Activated naive CD8-positive, alpha-beta T cell treated with anti-CD3 and anti-CD28 coated beads, Interleukin-2, amount 10 ng/mL, durations not matched to agents 7 days and 5 days (primary cell): ENCODE measurements at places on chromosomes 13 and 19. TPM values are rescaled to one million over a fixed set of nuclear protein-coding genes. Genes with fewer than 3 reads are reported as not detected.
A peak's percentile ranks its signal among the peaks of the same experiment; 100 is the strongest.

GRCh38 chr13:50649211-50649610 lies 194.3 kb downstream of the DLEU7 start:
- H3K36me3 ChIP-seq: no peaks in the 10 kb centered on the region
- peaks cover 19% of the 10 kb centered on the region for H3K27me3 ChIP-seq
- no peak overlapping the region for H3K27ac ChIP-seq

GRCh38 chr13:113941571-113942191 lies 32.2 kb downstream of the C13orf46 start:
- H3K36me3 ChIP-seq: no peaks in the 10 kb centered on the region
- no peaks in the 10 kb centered on the region for H3K4me1 ChIP-seq
- no peak overlapping the region for H3K4me3 ChIP-seq
- H3K27ac ChIP-seq: no peak overlapping the region

- no peaks in the 10 kb centered on the region for H3K27me3 ChIP-seq
- DNase-seq: no peak
- no peaks in the 10 kb centered on the region for H3K4me1 ChIP-seq
- H3K27ac ChIP-seq: no peak overlapping the region
- no peaks in the 10 kb centered on the region for H3K36me3 ChIP-seq
These were observed 55.5 kb upstream of the PCDH9 start for GRCh38 chr13:67285611-67286010.

- peak overlapping the region; percentile 93 for H3K4me3 ChIP-seq
- peaks cover 29% of the 10 kb centered on the region for H3K36me3 ChIP-seq
- peak overlapping the region; percentile 82 for H3K27ac ChIP-seq
- no peaks in the 10 kb centered on the region for H3K27me3 ChIP-seq
- peak; percentile 35 for DNase-seq
These were observed 692 bp downstream of the ZNF234 start for GRCh38 chr19:44142059-44142433.

- peak within 1 kb of the TSS; percentile 93 for H3K27ac ChIP-seq
- peaks cover 44% of the 10 kb centered on the region for H3K4me1 ChIP-seq
- H3K36me3 ChIP-seq: peaks cover 26% of the 10 kb centered on the region
These were observed at the start of gene NCLN for GRCh38 chr19:3185461-3186159. NCLN (plus strand) TSS chr19:3185930; CDS start chr19:3186031, 101 bp downstream.

GRCh38 chr13:20206698-20207235 lies 14.0 kb upstream of the GJB2 start:
- no peak overlapping the region for H3K4me3 ChIP-seq
- peaks cover 2% of the 10 kb centered on the region for H3K4me1 ChIP-seq
- DNase-seq: no peak
- H3K27ac ChIP-seq: no peak overlapping the region
- peaks cover 2% of the 10 kb centered on the region for H3K36me3 ChIP-seq
- peaks cover 19% of the 10 kb centered on the region for H3K27me3 ChIP-seq

DNA sequence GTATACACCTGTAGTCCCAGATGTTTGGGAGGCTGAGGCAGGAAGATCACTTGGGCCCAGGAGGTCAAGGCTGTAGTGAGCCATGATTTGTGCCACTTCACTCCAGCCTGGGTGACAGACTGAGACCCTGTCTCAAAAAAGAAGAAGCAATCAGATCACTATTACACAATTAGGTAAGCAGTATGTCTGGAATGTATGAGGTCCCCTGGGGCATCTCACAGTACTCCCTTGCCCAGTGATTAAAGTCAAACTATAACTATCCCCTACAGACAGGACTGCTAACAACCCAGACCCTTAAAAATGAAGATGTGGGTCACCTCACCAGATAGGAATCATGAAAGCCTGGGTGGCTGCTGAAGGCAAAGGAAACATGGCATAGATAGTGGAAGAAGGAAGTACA lies 9.4 kb upstream of the PAN3 start:
- no peak overlapping the region for H3K4me3 ChIP-seq
- no peak overlapping the region for H3K27ac ChIP-seq
- no peak for DNase-seq
- H3K36me3 ChIP-seq: no peaks in the 10 kb centered on the region

DNA sequence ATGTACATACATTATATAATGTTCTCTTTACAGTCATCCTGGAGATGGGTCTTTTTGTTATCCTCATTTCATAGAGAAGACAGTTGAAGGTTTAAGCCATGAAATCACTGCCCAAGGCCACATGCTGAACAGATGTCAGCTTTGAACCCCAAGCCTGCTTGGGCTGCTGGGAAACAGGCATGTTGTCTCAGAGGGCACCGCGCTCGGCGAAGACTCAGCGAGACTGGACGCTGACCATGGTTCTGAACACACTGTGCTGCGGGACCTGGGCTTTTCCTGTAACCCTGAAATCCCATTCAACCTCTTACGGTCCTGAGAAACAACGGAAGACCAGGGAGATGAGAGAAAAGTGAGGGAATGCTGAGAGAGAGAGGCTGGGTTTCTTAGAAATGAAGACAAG lies 27.3 kb downstream of the LRFN3 start:
- peaks cover 17% of the 10 kb centered on the region for H3K27me3 ChIP-seq
- peaks cover 5% of the 10 kb centered on the region for H3K4me1 ChIP-seq
- H3K4me3 ChIP-seq: no peak overlapping the region
- no peaks in the 10 kb centered on the region for H3K36me3 ChIP-seq

- no peaks in the 10 kb centered on the region for H3K27me3 ChIP-seq
- peaks cover 2% of the 10 kb centered on the region for H3K36me3 ChIP-seq
- DNase-seq: no peak
- H3K4me1 ChIP-seq: no peaks in the 10 kb centered on the region
- H3K27ac ChIP-seq: no peak overlapping the region
These were observed 9.5 kb upstream of the NDUFS7 start for GRCh38 chr19:1374250-1374577.

DNA sequence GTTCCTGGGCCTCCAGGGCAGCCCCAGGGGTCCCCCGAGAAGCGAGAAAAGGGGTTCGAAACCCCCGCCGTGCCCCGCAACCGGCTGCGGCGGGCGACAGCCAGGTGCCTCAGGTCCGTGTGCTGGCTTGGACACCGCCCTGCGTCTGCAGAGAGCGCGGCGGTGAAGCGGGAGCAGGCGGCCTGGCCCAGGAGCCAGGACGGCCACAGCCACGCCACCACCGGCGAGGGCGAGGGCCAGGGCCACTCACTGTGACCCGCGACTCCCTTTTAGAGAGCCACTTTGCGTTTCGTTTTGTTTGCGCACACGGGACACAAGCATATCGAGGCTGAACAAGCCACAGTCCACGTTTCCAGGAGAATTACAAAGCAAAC lies 110.4 kb downstream of the CRYL1 start:
- H3K27ac ChIP-seq: no peak overlapping the region
- peaks cover 42% of the 10 kb centered on the region for H3K4me1 ChIP-seq
- H3K4me3 ChIP-seq: no peak overlapping the region
- no peak for DNase-seq

- H3K4me1 ChIP-seq: peaks cover 13% of the 10 kb centered on the region
- no peak overlapping the region for H3K27ac ChIP-seq
- H3K27me3 ChIP-seq: no peaks in the 10 kb centered on the region
- peaks cover 12% of the 10 kb centered on the region for H3K36me3 ChIP-seq
These were observed 7.3 kb downstream of the RPS16 start for GRCh38 chr19:39428283-39429112.

GRCh38 chr13:72726726-72727416 lies 558 bp downstream of the MZT1 start:
- no peaks in the 10 kb centered on the region for H3K27me3 ChIP-seq
- H3K4me3 ChIP-seq: peak overlapping the region; percentile 98
- H3K27ac ChIP-seq: peak overlapping the region; percentile 95
- H3K36me3 ChIP-seq: peaks cover 41% of the 10 kb centered on the region
- peak; percentile 71 for DNase-seq
- H3K4me1 ChIP-seq: peaks cover 49% of the 10 kb centered on the region

- H3K36me3 ChIP-seq: peaks cover 17% of the 10 kb centered on the region
- DNase-seq: no peak
- H3K27me3 ChIP-seq: peaks cover 3% of the 10 kb centered on the region
- no peak overlapping the region for H3K27ac ChIP-seq
- peaks cover 25% of the 10 kb centered on the region for H3K4me1 ChIP-seq
- no peak overlapping the region for H3K4me3 ChIP-seq
These were observed 2.9 kb upstream of the ZNF304 start for GRCh38 chr19:57348136-57348535.

DNA sequence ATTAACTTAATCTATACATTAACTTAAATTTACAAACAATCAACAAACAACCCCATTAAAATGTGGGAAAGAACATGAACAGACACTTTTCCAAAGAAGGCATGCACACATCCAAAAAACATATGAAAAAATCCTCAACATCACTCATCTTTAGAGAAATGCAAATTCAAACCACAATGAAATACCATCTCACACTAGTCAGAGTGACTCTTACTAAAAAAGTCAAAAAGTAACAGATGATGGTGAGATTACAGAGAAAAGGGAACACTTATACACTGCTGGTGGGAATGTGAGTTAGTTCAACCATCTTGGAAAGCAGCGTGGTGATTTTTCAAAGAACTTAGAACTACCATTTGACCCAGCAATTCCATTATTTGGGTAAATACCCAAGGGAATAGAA lies 759.2 kb upstream of the SLITRK1 start:
- H3K27me3 ChIP-seq: no peaks in the 10 kb centered on the region
- no peak overlapping the region for H3K4me3 ChIP-seq
- no peak overlapping the region for H3K27ac ChIP-seq
- no peak for DNase-seq
- no peaks in the 10 kb centered on the region for H3K4me1 ChIP-seq
- no peaks in the 10 kb centered on the region for H3K36me3 ChIP-seq

DNA sequence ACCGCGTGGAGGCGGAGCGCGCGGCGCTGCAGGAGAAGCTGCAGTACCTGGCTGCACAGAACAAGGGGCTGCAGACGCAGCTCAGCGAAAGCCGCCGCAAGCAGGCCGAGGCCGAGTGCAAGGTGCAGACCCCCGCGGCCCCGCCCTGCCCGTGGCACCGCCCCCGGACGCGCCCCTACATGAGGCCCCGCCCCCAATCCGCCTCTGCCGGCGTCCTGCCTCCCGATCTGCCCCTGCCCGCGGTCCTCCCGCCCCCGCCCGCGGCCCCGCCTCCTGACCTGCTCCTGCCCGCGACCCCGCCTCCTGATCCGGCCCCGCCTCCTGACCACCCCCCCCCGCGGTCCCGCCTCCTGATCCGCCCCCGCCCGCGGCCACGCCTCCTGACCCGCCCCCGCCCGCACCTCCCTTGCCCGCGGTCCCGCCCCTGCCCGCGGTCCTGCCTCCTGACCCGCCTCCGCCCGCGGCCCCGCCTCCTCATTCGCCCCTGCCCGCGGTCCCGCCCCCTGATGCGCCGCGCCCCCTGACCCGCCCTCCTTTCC lies 11.7 kb downstream of the PRR36 start:
- H3K27me3 ChIP-seq: peaks cover 23% of the 10 kb centered on the region
- H3K4me1 ChIP-seq: peaks cover 8% of the 10 kb centered on the region
- DNase-seq: peak; percentile 80

FGF9 gene
- 1.9 TPM for total RNA-seq

DAND5 gene
- total RNA-seq: not detected

AMER2 gene
- not detected for total RNA-seq

TYK2 gene
- total RNA-seq: 277 TPM

PDE4A gene
- 28.2 TPM for total RNA-seq

IQCN gene
- 5.2 TPM for total RNA-seq

ATP4A gene
- total RNA-seq: not detected
